ENCODE measurements at places on chromosomes 5 and 9.
A peak's percentile ranks its signal among the peaks of the same experiment; 100 is the strongest.

GRCh38 chr5:139426203-139426885 is 13.0 kb downstream of the DNAJC18 start:
- no peak for DNase-seq

- DNase-seq, result no peak
Observed at GRCh38 chr9:83322438-83322837, 215.8 kb downstream of the FRMD3 start.

DNA sequence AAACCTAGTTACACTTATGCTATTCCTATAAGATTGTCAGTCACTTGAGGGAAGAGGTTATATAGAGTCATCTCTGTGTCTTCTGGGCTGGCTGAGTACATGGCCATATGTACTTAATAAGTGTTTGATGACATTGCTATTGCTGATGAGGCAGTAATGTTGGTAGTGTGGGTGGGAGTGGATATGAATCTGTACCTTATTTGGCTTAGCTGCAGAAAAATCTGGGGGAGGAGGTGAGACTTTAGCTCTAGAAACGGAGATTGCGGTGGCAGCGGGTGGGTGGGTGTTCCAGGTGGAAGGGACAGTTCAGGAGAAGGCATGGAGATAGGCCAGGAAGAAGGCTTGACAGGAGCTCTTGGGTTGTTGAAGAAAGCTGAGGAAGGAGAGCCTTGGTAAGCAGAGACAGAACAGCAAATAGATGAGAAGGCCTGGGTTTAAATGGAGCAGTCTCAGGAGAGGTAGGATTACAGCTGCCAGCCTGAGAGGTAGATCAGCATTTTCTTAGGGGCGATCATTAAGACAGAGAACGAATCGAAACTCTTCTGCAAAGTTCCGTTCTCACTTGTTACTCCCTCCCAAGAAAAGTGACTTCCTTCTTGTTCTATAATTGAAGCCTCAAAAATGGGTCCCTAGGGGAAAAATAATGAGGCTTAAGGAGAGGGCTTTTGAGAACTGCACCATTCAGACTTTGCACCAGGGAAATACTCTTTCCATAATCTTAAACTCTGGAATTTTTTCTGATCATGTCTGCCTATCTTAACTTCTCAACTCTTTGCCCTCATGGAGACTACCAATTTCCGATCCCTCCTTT is 160.5 kb downstream of the UNC13B start:
- DNase-seq, result no peak

GRCh38 chr9:136085815-136086212 is 9.3 kb downstream of the NACC2 start:
- no peak for DNase-seq

DNA sequence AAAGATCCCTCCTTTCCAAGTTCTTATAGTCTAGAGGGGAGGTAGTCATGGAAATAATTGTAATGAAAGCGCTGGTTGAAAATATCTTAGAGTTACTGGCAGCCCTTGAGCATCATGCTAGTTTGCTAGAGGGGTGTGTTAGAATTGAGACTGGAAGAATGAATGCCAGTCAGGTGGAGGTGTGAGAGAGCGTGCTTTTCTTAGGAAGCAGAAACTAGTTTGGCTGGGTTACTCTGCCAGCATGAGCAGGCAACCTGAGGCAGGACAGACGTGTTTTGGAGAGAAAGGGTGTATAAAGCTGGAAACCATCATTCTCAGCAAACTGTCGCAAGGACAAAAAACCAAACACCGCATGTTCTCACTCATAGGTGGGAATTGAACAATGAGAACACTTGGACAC is 43.6 kb upstream of the DHFR start:
- DNase-seq, result no peak

- DNase-seq, result no peak
Observed at GRCh38 chr5:618450-618849, 6.3 kb downstream of the CEP72 start.

DNA sequence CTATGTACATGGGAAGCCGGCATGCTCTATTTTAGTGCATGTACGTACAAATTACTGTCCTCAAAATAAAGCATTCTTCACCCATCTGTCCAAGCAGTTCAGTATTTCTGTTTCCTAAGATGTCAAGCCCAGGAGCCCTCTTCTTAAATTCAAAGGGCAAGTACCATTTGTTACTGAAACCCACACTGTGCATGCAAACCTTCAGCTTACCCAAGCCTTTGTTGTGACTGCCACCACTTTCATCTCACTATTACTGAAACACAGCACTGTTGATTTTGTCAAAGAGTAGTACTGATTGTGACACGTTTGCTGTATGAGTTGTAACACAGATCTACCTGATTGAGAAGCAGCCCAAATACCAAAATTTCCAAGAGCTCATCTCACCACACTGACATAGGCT is 390.4 kb upstream of the IZUMO3 start:
- DNase-seq, result no peak

DNA sequence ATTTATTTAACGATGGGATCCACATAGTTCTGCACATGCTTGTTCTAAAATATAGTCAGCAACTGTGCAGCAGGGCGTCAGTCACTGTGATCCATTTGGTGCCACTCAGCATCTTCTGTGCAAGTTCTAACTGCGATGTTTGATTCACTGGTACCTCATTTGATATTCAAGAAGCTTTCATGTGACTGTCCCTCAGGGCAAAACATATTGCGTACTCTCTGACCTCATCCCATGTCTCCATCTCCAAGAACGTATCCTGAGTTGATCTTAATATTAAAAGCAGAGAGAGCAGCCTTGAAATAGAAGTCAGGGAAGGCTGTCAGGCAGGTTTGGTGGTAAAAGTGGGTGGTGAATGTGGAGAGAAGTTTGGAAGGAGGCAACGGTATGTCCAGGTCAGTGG is 116.5 kb upstream of the ATP10B start:
- no peak for DNase-seq

GRCh38 chr5:180350711-180351465 is 2.2 kb downstream of the GFPT2 start:
- DNase-seq, result no peak

DNA sequence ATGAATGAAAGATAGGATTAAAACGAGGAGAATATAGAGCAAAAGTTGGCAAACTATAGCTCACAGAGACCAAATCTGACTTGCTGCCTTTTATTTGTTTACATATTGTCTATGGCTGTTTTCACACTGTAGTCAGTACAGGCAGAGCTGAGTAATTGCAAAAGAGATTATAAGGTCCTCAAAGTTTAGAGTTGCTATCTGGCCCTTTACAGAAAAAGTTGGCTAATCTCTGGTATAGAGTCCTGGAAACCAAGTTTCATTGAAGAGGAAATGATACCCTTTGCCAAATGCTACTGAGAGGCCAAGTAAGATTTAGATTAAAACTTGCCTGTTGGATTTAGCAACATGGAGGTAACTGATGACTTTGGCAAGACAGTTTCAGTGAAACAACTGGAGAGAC is 36.0 kb downstream of the LYRM7 start:
- no peak for DNase-seq

GRCh38 chr9:4193391-4193790 is 106.5 kb downstream of the GLIS3 start:
- DNase-seq, result no peak

GRCh38 chr5:103456476-103456875 is 106.1 kb downstream of the NUDT12 start:
- no peak for DNase-seq

- DNase-seq, result no peak
Observed at GRCh38 chr5:60841361-60841760, 2.7 kb downstream of the ELOVL7 start.

GRCh38 chr9:82090046-82090445 is 101.5 kb downstream of the SPATA31D1 start:
- DNase-seq, result no peak

- DNase-seq, result no peak
Observed at GRCh38 chr5:137470111-137470920, 28.8 kb downstream of the SPOCK1 start.

- DNase-seq, result peak; percentile 40
Observed at GRCh38 chr5:6576861-6577501, 55.9 kb downstream of the NSUN2 start.

DNA sequence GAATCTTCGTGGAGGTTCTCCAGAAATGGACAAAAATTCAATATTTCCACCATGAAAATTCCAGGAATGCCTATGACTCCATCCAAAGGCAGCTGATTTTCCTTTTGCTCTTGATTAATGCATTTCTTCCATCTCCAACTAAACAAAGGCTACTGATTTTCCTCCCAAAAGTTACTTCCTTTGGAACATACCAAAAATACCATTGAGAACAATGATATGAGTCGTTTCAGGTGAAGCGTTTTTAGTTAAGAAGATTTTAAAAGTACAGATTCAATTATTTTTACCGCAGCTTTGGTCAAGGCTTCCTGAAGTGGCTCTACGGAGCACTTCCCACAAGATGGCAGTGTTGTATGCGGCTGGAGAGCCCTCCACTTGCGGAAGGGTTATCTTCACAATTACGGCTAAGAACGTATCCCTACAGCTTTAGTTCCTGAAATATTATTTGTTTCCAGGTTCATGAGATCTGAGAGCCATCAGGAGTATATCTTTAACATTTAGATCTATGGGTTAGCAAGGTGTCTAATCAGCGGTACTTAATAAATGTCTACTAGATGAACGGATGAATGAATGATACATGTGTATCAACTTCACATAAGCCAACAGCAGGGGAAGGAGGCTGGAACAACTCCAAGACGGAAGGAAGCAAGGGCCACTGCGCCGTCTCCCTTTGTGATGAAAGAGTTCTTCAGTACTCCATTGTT is 35.9 kb upstream of the ARSB start:
- DNase-seq, result peak; percentile 62

GRCh38 chr9:112520069-112520468 is 33.4 kb downstream of the KIAA1958 start:
- no peak for DNase-seq

- DNase-seq, result no peak
Observed at GRCh38 chr5:146072595-146072994, 32.8 kb downstream of the PLAC8L1 start.

DNA sequence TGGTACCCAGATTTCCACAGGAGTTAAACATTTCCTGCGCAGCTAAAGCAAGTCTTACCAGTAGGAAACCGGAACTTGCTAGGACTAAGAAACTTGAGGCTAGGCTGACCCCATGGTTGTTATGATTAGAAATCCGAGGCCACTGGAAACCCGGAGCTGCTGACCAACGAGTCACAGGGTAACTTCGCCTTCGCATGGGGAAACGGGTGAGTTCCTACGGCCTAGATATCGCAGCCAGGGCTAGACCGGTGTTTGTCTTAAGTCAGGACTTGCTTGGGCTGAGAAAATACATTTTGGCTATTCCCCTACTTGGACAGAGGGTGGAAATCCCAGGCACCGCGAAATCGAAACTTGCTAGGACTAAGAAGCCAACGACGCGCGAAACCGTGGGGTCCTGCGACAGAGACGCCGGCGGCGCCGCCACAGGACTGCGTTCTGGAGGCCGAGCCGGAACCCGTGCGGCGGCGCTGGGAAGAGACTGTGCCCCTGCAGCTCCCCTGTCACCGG is 1.6 kb upstream of the ANXA2R start:
- peak; percentile 71 for DNase-seq

- DNase-seq, result no peak
Observed at GRCh38 chr5:102583276-102584124, 84.7 kb upstream of the SLCO6A1 start.

DNA sequence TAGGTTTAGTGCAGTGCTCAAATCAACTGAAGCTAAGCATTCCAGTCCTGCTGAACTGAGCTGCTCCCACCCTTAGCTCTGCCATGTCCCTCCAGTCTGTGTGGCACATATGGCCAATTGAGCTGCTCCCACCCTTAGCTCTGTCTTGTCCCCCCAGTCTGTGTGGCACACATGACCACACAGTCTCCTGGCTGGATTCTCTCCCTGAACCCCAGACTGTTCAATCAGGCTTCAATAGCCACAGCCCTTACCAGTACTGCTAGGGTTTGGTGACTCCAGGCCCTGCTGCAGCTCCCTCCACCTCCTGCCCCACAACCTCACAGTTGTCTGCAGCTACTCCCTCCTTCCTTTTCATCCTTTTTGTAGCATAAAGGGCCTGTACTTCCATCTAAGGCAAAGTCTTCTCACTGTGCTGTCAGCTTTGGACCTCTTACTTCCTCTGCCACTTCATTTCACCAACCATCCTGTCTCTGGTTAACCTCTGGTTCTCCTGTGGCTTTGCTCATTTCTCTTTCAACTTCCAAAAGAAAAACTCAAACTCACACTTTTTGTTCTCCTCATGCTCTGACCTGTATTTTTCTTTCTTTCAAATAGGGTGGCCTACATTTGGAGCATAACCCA is 50.8 kb downstream of the ADAMTS12 start:
- no peak for DNase-seq

GRCh38 chr9:115109486-115109885 is 8.5 kb downstream of the TNC start:
- DNase-seq, result no peak

GRCh38 chr9:90451804-90452203 is 190.8 kb downstream of the DIRAS2 start:
- no peak for DNase-seq

DNA sequence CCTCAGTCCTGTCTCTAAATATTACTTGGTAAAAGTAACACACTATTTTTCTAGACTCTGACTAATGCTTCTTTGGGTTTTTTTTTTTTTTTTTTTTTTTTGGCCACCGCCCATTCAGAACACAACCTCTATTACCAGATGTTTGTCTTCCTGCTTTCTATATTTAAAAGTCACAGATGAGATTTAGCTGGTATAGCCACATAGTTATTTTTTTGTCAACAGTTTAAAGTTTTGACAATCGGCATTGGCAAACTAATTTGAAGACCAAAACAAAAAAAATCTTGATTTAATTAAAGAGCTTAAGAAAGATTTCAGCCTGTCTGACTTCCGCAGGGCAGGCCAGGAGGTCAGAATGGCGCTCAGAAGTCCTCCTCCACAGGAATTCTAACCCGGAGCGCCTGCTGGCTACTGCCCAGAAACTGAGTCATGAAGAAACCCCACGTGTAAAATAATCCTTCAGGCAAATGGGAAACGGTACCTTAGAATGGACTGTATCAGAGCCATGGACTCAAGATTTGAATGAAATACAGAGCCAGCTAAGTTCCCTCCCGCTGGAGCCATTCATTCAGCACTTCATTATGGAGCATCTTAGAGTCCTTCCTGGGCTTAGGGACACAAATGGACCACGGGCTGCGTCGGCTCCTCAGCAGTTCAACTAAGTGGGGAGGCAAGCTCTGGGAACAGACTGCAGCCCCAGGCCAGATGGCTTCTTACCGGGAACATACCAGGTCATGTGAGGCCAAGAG is 55.6 kb downstream of the PTPDC1 start:
- DNase-seq, result no peak

DNA sequence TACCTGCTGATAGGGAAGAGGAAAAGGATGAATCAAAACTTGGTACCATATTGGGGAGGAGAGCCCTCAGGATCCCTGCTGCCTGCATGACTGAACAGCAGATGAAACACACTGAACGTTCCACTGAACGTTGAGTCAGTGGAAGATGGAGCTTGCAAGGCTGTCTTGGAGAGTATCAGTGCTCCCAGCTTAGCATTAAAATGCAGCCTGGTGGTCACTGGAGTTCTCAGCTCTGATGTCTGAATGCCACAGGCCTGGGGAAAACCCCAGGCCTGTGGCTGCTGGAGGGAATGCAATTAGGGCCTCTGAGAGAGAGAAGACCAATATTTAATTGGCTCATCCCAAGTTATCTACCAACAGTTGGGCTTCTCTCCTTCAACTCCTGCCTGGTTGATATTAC is 54.5 kb downstream of the PDE4D start:
- no peak for DNase-seq

- DNase-seq, result no peak
Observed at GRCh38 chr9:135523521-135524129, 2.4 kb downstream of the LCN1 start.
